Renal cortical epithelial cell (primary cell): ENCODE measurements at places on chromosomes 6 and 20. TPM values are rescaled to one million over a fixed set of nuclear protein-coding genes. Genes with fewer than 3 reads are reported as not detected.

The ZBP1 gene
- total RNA-seq, result 0.35 TPM in 1 of 2 replicates, not detected in the other

- DNase-seq, result no peak
Observed at GRCh38 chr20:41537865-41538264, 80.3 kb downstream of the CHD6 start.

The TSHZ2 gene
- 0.17 and 0.30 TPM in 2 replicates for total RNA-seq

The SLC17A5 gene
- 32.8 and 73.8 TPM in 2 replicates for total RNA-seq

The IL20RA gene
- not detected in 2 replicates for total RNA-seq

- DNase-seq, result no peak
Observed at GRCh38 chr6:10341605-10342004, 73.3 kb downstream of the TFAP2A start.

The PRL gene
- total RNA-seq, result not detected in 2 replicates

DNA sequence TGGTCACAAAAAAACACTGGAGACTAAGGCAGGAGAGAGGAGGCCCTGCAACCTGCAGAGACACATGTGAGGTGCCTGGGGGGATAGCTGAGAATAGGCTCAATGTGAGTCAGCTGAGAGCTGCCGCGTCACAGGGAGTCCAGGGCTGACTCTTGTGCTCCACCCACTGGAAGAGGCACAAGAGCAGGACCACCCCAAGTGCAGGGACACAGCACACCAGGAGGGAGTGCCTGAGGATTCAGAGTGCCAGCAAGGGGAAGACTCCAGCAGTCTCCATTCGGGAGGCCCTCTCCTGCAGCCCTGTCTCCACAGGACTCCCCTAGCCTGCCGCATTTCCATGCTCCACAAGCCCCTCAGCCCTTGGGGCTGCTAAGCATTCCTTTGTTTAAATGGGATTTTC, 105.5 kb downstream of the HUS1B start:
- peak; percentile 12 for DNase-seq

The DSE gene
- 149 and 161 TPM in 2 replicates for total RNA-seq

- DNase-seq, result no peak
Observed at GRCh38 chr6:168147205-168147738, 68.3 kb upstream of the FRMD1 start.

GRCh38 chr20:45685896-45686295, 15.9 kb upstream of the WFDC11 start:
- DNase-seq, result no peak

GRCh38 chr20:1467355-1468116, 887 bp upstream of the NSFL1C start:
- peak; percentile 33 for DNase-seq

The MYMX gene
- total RNA-seq, result not detected in 2 replicates

DNA sequence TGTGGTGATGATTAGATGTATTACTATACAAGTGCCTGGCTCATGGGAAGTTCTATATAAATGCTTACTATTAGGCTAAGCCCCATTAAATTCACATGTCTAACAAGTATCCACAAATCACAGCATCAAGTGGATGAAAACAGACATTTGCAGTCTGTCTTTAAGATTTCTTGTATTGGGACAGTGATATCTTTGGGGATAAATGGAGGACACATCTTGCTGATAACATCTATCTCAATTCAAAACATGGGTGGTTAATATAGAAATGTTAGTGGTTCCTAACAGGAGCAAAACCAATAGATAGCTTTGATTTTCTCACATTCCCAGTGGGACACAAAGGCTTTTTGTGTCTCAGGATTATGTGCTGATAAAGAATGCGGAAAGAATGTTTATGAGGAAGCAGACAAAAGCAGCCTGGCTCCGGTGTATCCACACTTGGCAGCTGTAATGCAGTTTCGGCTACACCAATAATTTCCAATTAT, 29.3 kb downstream of the PTPRK start:
- DNase-seq, result no peak

DNA sequence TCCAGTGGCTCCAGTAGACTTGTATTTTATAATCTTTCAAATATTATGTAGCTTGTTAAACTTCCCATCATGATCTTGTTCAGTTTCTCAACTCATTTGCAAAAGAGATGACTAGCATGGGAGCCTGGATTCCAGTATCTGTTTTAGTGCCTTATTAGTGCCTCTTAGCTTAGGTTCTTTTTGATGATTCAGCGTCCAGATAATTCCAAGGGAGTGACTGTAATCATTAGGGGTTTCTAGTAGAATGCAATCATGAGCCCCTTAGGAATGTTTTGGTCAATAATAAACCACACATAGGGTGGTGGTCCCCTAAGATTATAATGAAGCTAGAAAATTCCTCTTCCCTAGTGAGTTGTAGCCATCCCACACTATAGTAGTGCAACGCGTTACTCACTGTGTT, 7.0 kb downstream of the CD2AP start:
- DNase-seq, result peak; percentile 99

DNA sequence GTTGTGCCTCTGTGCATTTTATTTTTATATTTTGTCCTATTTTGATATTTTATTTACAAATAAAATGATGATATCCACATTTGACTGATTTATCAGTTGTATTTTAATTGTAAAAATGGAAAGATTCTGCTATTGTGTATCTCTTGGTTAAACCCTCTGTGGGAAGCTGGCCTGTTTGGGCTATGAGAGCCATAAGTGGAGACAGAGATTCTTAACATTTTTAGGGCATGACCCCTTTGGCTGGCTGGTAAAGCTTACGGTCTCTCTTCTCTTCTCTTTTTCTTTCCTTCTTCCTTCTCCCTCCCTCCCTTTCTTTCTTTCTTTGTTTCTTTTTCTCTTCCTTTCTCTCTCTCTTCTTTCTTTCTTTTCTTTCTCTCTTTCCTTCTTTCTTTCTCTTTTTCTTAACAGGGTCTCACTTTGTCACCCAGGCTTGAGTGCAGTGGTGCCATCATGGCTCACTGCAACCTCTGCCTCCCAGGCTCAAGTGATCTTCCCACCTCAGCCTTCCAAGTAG, 172.3 kb upstream of the CDYL start:
- no peak for DNase-seq

- no peak for DNase-seq
Observed at GRCh38 chr6:160357088-160357487, 8.9 kb downstream of the SLC22A3 start.

- peak; percentile 1 for DNase-seq
Observed at GRCh38 chr6:166173281-166173951, 5.8 kb upstream of the TBXT start.

DNA sequence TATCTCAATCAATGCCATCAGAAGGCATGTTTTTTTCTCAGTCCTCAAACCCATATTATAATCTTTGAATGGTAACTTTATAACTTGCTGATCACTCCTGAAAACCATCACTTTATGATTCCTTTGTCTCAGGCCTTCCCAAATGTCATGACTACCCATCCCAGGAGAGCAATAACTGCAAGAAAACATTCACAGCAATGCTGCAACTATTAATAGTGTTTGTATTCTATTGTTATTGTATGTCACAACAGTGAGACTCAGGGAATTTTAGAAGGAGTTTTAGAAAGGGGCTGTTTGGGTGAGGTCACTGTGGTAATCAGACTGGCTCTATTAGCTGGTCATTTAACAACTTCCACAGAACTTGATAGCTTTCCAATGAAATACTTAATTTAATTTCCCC, 301.4 kb upstream of the TBX18 start:
- DNase-seq, result no peak

The ANKRD60 gene
- not detected in 2 replicates for total RNA-seq

DNA sequence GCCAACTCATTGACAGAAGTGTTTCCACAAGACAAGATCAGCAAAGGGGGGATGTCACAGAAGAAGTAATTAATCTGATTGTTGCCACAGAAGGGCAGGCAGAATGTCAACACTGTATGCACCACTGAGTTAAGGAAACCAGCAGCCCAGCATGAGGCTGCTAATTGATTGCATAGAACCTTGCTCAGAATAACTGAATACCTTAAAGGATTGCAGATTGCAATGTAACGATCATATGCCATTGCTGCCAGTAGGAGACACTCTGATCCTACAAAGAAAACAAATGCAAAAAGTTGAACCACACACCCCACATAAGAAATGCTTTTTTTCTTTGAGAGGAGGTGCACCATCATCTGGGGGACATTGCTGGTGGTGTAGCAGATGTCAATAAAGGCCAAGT, 13.1 kb downstream of the OR5V1 start:
- DNase-seq, result no peak

GRCh38 chr6:132830334-132830751, 16.0 kb downstream of the RPS12 start:
- DNase-seq, result peak; percentile 55

GRCh38 chr6:26345832-26346231, 19.2 kb upstream of the BTN3A2 start:
- no peak for DNase-seq

The HMGCLL1 gene
- 0.45 and 0.69 TPM in 2 replicates for total RNA-seq

GRCh38 chr6:49499126-49499525, 597 bp upstream of the GLYATL3 start:
- DNase-seq, result no peak

The HLA-DPA1 gene
- total RNA-seq, result 7.0 and 9.7 TPM in 2 replicates

DNA sequence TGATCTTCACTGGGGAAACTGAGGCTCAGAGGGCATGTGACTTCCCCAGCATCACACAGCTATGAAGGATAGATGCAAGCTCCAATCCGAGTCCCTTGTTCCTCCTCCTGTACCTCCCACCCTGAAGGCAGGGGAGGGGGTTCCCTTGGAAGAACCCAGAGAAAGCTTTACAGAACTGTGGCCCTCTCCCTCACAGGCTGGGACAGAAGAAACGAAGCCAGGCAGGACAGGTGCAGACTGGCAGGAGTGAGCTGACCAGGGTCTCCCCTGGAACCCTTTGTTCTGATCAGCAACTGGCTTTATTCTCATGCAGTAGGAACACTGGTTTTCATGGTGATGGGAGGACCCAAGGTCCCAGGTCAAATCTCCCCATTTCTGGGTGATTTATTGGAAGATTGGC, 90.2 kb downstream of the TMEM242 start:
- DNase-seq, result no peak

DNA sequence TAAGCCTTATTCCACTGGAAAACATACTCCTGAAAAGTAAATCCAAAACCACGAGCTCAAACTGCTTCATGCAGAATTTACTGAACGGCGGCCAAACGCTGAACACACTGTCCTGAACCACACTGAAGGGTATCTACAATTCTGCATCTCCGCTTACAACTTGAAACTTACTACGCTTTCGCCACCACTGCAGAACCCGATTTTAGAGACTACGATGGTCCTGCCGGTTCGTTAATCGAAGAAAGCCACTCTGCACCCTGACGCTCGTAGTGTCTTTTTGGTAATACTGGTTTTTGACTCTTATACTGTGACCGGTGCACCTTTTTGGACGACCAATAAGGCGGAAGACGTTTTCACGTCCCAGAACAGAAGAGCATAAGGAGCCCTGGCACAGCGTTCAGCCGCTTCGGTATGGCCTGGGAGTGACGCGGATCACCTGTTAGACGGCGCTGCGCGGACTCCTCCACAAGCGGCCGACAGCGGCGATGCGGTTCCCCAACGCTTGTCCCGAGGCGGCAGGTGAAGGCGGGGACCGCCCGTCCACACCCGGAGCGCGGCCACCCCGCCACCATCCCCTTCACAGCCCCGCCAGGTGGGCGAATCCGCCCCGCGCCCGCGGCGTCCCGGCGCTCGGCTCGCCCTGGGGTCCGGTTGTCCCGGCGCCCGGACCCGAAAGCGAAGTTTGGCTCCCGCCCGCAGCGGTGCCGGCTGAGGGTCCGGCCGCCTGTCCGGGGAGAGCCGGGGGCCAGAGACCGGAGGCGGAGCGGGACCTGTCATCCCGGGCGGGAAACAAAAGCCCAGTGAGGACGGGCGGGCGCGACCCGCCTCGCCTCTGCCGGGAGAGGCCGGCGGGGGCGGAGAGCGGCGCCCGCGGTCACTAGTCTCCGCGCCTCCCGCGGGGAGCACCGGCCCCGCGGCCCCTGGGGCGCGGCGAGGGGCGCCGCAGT, 784 bp downstream of the FKBP5 start:
- DNase-seq, result no peak

DNA sequence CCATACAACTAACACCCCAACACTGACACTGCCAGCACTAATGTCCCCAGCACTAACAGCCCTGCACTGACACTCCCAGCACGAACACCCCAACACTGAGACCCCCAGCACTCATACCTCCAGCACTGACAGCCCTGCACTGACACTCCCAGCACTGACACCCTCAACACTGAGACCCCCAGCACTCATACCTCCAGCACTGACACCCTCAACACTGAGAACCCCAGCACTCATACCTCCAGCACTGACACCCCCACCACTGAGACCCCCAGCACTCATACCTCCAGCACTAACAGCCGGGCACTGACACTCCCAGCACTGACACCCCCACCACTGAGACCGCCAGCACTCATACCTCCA, 57.2 kb downstream of the ERMARD start:
- DNase-seq, result no peak

The WFDC2 gene
- total RNA-seq, result 1.6 and 25.0 TPM in 2 replicates

The CD24 gene
- 2,116 and 7,557 TPM in 2 replicates for total RNA-seq

The CALHM4 gene
- not detected in 2 replicates for total RNA-seq

DNA sequence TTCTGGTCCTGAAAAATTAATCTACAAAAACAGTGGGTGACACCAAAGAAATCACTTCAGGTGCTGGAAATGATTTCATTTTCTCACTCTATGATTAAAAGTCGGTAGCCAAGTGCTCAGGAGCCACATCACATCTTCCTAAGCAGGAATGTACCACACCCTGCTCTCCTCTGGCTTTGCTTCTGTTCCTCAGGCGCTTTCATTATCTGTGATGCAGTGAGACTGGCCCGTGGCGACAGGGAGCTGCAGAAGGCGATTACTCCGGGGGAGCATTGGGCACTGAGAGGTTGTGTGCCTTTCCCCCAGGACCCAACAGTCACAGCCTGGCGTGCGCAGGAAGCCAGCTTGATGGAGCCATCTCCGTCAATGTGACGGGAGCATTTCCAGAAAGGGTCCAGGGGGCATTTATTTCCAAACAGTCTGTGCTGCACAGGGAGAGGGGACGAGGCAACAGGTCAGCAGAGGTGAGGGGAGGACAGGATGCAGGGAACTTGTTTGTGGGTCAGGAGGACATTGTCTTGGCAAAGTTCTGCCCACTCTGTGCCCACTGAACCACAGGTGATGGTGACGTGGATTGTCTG, 5.6 kb upstream of the ZNF831 start:
- DNase-seq, result no peak
